Stimulated activated CD8-positive, alpha-beta memory T cell treated with anti-CD3 and anti-CD28 coated beads, Interleukin-7, amount 100 ng/mL, for 1 hour (primary cell): ENCODE measurements at places on chromosomes 3 and 15.

DNA sequence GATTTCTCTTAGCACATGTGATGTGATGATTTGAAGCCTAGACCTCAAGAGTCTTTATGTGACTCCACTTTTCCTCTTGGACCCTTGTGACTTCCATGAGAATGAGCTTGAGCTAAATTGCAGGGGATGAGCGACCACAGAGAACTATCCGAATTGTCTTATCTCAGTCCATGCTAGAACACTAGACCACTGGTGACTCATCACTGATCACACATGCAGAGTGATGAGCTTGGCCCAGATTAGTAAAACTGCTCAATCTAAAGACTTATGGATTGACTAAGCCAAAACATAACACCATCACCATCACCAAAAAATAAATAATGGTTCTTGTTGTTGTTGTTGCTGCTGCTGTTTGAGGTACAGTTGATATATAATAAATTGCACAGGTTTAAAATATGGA lies 114.1 kb upstream of the CFAP20DC start:
- no peak for DNase-seq

DNA sequence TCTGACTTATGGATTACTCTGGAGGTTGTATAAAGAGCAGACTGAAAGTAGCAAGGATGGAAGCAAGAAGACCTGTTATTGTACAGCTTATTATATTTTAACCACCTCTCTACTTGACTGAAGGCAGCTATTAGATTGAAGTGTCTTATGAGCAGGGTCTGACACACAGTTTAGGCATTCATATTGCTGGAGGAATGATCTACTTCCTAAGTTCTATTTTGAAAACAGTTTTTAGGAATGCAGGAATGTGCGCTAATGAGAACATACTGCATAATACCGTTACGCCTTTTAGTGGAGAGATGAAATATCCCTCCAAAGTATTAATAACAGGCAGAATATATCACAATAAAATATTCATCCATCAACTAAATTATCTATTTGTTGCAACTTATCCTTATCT lies 193.3 kb downstream of the ISL2 start:
- no peak for DNase-seq

DNA sequence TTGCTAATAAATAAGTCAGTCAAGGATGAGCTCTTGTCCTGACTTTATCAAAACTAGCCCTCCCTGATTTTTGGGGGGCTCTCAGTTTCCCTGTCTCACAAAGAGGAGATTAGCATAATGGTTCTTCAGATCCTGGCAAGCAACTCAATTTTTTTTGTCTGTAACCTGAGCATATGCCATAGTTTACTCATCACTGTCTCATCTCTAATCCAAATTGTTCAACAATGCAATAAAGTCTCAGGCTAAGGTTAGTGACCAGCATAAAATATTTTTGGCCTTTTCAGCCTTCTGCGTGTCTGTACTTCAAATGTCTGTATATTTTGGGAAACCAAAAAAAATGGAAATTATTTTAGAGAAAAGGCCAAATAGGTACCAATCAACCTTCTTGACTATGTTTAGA lies 465.6 kb upstream of the TPRG1 start:
- no peak for DNase-seq

DNA sequence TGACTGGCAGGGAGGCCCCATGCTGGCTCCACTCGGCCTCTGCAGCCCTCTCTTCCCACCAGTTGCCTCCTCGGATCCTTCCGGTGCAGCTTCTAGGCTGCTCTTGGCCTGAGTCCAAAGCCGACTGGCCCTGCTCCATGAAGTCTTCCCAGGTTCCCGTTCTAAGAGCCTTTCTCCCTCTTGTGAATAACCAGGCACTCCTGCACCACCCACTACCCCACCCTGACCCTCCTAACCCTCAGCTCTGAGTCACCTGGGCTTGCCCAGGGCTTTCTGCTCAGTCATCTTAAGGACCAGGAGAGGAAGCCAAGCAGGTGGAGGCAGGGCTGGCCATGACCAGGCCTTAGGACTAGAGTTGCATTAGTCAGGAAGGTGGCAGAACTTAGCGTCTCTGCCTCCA lies 28.1 kb upstream of the CNBP start:
- DNase-seq = no peak

DNA sequence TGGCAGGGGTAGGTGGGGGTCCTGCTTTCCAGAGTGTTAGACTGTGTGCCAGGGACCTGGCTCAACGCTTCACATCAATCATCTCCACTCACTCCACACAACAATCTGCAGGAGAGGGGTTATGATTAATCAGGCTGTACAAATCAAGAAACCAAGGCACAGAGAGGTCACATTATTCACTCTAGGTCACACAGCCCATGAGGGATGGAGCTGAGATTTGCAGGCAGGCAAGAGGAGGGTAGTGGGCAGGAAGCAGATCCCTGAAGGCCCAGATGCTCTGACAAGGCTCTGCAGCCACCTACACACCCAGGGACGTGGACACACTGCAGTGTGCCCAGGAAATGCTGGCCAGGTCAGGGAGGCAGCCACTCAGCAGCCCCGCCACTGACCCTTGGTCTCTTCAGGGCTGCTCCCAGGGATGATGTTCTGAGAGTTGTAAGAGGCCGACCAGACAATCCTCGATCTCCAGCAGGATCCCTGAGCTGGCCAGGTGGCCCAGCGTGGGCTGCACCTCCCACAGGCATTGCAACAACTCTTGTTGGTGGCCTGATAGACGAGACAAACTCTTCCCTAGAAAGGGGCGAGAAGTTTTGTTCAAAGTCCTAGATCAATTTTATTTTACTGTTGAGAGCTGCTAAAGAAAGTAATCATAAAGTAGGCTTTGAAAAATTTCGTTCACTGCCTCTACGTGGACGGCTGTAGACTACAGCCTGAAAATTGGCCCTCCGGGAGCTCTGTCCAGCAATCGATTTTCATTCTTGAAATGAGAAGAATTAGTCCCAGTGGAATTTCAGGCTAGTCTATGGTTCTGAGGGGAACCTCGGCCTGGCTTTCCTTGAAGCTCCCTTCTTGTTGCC lies 4.2 kb upstream of the SLC6A6 start:
- DNase-seq = no peak

- DNase-seq = no peak
Measured at GRCh38 chr3:196979545-196979944, 10.9 kb upstream of the PIGZ start.

DNA sequence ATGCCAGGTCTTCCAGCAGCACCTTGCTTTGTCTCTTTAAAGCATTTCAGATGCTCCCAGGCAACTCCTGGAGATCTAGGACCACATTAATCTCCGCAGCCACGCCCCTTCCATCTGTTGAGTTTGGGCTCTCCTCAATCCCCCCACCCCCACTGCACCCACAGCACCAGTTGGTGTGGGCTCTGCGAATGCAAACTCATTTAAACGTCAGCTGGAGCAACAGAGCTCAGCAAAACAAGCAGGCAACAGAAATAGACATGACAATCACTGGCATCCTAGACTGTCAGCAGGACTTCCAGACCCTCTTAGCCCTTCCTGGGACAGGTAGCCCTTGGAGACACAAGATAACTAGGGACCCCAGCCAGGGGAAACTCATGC lies 106.9 kb downstream of the LSM3 start:
- DNase-seq = no peak

DNA sequence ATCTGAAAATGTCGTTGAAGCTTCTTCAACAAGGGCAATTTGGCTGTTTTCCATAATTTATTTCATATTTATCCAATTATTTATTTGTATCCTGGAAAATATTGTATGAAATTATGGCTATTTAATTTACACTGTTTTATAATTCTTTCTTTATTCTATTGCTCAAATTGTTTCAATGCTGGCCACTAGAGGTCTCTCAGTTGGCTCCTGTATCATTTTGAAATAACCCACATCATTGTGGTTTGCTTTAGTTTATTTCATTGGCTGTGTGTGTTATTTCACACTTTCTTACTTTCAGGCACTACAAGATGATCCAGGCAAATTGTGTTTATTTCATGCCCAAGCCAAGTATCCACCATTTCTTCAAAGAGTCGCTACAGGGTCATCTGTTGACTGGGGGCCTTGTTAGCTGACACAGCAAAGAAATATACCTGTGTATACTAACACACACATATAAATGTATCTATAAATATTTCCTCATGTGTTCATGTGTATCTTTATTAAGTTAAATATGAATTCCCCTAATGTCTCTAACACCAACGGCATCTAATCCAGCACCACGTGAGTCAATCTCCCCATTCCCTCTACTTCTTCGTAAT lies 86.2 kb downstream of the NPAP1 start:
- no peak for DNase-seq

GRCh38 chr3:149374391-149374790 lies 3.1 kb downstream of the TM4SF1 start:
- no peak for DNase-seq

DNA sequence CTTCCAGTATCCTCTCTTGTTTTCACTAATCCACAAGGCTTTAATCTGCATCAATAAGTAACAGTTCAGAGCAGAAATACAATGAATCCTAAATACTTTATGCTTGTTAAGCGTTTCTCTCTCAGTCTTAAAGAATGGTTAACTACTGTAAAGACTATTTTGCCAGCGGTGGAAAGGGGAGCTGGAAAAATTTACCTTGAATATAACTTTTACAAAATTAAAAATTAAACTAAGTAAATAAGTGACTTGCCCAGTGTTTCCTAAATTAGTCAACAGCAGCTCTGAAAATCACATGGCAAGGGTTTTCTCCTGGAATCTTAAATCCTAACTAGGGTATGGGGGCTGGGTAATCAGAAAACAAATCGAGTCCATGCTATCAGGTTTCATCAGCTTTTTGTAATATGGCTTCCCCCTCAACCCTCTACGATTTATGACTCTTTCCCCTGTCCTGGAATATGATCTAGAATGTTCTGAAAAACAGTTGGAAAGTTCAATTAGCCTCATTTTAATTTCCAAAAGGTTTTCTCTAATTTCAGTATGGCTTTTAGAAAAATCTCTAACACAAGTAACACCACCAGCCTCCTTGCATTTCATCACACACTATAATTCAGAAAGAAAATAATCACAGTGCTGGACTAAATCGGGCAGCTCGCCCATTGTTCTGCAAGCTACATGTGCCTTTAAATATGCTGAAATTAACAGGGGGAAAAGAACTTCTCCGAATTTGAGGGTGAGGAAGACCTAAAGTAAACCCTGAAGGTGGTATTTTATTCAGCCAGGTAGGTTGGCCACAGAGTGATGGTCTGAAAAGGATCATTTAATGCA lies 133.5 kb downstream of the ADAMTS9 start:
- DNase-seq = no peak

- DNase-seq = no peak
Measured at GRCh38 chr3:148289159-148289558, 408.5 kb upstream of the AGTR1 start.

GRCh38 chr3:124177071-124177470 lies 185.1 kb upstream of the ROPN1 start:
- DNase-seq = no peak

GRCh38 chr3:138051947-138052802 lies 42.2 kb downstream of the CLDN18 start:
- DNase-seq = no peak

DNA sequence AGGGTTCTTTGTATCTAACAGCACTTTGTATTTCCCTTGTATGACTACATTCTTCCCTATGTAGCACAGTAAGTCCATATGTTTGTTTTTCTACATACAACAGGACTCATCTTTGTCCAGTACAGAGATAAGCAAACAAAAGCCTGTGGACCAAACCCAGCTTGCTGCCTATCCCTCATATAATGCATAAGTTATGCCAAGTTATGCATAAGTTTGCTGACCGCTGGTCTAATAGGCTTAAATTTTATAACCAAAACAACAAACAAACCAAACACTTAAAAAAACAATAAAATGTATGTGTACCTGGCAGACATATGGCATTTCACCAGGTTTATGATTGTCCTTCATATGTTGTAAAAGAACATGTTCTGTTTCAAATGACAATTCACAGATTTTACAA lies 56.0 kb downstream of the ZNF280D start:
- DNase-seq = no peak

DNA sequence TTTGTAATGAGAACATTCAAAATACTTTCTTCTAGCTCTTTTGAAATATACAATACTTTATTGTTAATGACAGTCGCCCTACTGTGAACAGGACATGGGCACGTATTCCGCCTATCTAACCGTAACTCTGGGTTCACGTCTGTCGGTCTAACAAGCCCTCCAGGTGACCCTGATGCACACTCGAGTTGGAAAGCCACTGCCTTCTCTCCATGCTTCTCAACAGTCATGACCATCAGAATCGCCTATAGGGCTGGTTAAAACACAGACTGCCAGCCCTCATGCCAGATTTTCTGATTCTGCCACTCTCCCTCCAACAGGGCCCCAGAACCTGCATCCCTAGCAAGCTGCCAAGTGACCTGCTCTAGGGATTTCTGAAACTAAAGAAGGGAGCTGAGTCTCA lies 140.2 kb downstream of the FOXP1 start:
- no peak for DNase-seq

GRCh38 chr3:129118745-129119144 lies 2.9 kb downstream of the RAB43 start:
- no peak for DNase-seq

DNA sequence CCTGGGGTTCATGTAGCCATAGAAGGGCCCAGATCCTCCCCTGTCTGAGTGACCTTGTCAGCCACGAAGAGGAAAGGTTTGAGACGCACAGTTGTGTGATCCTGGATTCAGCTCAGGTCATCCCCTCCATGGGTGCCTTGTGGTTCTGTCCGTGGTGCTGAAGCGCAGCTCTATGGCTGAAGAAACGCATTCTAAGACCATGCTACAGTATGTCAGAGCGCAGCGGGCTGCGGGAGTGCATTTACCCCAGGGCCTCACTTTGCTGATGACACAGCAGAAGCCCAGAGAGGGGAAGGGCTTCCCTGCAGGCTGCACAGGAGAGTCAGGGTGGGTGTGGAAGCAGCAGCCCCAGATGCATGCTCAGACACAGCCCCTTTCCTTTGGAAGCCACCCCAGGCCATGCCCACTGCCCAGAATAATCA lies 68.8 kb upstream of the IQSEC1 start:
- DNase-seq = no peak

- DNase-seq = no peak
Measured at GRCh38 chr3:129184396-129184657, 631 bp upstream of the CNBP start.

DNA sequence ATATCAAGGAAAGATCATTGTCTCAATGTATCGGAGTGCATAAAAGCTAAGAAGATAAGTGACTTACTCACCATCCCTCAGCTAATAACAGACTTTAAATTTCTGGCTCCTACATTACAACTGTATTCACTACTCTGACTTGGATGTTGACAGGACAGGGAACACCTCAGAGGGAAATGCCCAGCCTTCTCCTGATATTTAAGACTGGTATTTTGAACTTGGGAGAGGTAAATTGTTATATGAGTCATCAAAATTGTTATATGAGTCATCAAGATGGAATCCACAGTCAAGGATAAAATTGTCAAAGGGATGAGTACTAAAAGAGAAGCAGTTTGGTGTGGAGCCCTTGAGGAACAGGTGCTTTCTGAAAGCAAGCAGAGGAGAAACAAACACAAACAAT lies 961.4 kb downstream of the VGLL3 start:
- DNase-seq = no peak

DNA sequence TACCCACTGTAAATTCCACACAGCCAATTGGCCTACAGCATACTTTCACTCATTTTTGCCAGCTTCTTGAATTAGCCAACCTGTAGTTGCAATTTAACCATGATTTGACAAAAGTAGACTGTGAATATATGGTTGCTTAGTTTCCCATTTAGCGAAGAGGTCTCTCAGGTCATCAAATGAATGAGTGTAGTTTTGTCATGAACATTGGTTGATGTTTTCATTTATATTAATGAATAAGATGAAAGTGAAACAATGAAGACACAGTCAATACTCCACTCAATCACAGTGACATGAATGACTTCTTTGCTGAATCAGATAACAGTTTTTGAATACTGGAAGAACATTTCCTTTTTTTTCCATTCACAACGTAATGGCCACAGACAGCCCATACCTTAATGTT lies 15.3 kb upstream of the FAM3D start:
- no peak for DNase-seq

- DNase-seq = no peak
Measured at GRCh38 chr3:14430706-14431451, 28.5 kb downstream of the SLC6A6 start.
